ENCODE measurements at places on chromosomes 12 and 14.

- DNase-seq: no peak
Observed at GRCh38 chr14:65045709-65046108, 56.6 kb downstream of the MAX start.

- DNase-seq: no peak
Observed at GRCh38 chr12:121297435-121297991, 1.0 kb upstream of the CAMKK2 start.

DNA sequence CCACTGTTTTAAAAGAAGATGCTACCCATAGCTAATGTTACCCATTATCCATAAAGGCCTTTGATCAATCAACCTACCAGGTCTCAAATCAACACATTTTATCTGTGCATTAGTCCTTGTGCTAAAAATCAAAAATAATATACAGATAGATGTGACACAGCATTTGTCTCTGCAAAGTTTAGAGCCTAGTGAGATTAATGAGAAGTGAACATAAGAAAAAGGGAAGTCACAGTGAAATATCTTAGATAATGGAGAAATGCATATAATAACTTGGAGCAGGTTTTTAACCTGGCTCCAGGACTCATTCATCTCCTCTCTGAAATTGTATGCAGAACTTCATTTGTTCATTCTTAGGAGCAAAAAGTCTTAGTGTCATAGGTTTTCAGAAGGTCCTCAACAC is 7.2 kb downstream of the PDE3A start:
- no peak for DNase-seq

DNA sequence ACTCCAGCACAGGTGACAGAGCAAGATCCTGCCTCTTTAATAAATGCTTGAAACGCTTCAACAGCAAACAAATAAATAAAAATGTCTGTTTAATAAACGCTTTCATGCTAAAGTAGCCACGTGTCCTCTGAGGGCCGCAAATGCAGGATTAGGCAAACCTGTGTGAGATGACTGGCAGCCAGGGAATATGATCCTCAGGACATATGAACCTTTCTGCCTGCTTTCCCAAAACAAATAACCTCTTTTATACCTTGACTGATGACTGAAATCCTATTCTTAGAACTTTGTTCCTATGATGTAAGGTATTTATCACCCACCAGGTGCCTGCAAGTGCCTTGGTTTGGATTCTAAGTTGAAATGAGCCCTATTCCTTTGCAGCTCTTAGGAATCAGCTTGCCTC is 14.5 kb upstream of the FLVCR2 start:
- DNase-seq: no peak

DNA sequence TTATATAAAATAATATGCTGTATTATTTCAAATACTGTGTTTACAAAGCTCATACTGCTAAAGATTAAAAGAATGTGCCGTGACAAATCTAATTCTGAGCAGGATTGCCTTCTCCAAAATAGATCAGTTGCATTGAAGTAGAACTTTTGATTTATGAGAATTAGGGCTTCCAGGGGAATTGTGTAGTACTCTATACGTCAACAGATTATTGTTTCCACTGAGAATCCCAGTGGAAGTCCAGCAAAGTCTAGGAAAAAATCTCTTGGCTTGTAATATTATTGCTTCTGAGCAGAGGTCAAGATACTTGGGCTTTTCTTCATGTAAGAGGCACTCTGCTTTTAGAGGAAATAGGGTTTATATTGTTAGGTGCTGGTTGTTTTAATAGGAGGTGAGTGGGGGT is 133.9 kb downstream of the TRHDE start:
- DNase-seq: no peak

DNA sequence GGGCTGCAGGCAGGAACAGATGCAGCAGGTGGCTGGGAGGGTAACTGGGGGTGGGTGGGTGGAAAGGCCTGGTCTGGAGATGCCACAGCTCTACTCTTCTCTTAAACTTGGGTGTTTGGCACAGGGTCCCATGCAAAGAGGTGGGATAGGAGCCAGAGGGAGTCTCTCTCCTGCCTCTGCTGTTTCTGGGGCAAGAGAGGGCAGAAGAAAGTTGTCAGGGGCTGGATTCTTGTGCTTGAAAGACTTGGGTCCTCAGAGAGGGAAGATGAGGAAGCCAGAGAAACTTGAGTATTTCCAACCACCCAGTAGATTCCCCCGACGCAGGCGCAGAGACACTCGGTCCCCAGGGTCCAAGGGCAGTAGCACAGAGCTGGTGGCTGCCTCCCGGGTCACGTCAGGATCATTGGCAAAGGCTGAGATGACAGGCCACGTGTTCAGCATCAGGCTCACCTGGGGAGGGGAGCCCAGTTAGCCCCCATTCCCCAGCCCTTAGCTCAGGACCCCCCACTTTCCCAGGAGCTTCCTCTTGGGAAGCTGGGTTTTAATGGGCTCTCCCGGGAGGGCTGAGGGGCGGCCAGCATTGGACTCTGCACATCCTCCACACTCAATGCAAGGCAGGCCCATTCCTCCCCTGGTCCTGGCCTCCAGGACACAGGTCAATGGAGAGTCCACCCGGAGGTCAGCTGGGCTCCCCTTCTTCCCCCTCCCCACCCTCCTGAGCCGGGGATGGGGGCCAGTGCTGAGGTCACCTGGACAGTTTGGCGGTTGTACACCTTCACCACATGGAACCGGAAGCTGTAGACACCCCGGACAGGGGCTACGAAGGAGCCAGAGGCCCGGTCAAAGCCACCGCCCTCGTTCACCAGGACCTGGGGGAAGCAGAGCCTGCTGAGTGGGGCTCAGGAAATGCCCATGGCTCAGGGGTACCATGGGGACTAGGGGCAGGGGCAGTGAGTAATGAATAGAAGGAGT is 1.6 kb downstream of the CBLN3 start:
- no peak for DNase-seq

DNA sequence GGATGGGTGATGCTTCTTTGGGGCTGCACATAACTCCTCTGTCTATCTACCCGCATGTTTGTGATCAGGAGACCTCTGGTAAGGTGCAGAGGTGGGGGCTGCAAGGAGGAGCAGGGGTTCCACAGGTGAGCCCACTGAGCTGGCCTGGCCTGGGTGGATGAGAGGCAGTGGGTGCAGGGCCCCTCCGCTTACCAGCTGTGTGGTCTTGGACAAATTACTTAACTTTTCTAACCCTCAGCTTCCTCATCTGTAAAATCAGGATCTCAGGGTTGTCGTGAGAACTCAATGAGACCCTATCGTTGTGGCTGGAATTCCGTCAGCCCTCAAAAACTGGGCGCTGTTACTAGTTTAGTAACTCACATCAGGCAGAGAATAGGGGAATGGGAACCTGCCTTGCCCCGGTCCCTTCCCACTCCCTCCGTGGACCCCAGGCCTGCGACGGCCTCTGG is 7.5 kb downstream of the PTPN6 start:
- DNase-seq: no peak

Measured in NCI-H524 treated with DMSO at 0.1 percent for 48 hours (cell line).